ENCODE measurements at places on chromosomes 5 and 9. TPM values are rescaled to one million over a fixed set of nuclear protein-coding genes. Genes with fewer than 3 reads are reported as not detected.
A peak's percentile ranks its signal among the peaks of the same experiment; 100 is the strongest.

The HAND1 gene
- total RNA-seq = not detected

- peak; percentile 9 for DNase-seq
- H3K27ac ChIP-seq = no peak overlapping the region
- H3K4me1 ChIP-seq = no peaks in the 10 kb centered on the region
- H3K36me3 ChIP-seq = no peaks in the 10 kb centered on the region
- H3K4me3 ChIP-seq = no peak overlapping the region
Measured at GRCh38 chr9:108049026-108049607, 559.5 kb upstream of the KLF4 start.

- no peak overlapping the region for H3K4me3 ChIP-seq
- DNase-seq = no peak
- no peak overlapping the region for H3K27ac ChIP-seq
- H3K4me1 ChIP-seq = peaks cover 34% of the 10 kb centered on the region
Measured at GRCh38 chr9:2216591-2216990, 201.4 kb downstream of the SMARCA2 start.

DNA sequence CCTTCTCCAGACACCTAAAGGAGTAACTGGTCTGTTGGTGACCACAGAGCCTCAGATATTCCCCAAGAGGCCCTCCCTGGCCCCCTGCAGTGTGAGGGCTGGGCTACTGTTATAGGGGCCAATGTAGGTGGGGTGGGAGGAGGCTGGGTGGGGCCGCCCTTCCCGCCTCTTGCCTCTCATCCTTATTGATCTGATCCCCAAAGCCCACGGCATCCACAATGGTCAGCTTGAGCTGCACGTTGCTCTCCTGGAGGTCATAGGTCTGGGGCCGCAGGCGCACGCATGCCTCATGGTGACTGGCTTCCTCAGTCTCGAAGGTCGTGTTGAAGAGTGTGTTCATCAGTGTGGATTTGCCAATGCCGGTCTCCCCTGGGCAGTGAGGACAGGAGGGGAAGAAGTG, 13.0 kb downstream of the SEPTIN8 start:
- no peaks in the 10 kb centered on the region for H3K4me1 ChIP-seq
- H3K27me3 ChIP-seq = no peaks in the 10 kb centered on the region
- H3K4me3 ChIP-seq = no peak overlapping the region
- DNase-seq = no peak

DNA sequence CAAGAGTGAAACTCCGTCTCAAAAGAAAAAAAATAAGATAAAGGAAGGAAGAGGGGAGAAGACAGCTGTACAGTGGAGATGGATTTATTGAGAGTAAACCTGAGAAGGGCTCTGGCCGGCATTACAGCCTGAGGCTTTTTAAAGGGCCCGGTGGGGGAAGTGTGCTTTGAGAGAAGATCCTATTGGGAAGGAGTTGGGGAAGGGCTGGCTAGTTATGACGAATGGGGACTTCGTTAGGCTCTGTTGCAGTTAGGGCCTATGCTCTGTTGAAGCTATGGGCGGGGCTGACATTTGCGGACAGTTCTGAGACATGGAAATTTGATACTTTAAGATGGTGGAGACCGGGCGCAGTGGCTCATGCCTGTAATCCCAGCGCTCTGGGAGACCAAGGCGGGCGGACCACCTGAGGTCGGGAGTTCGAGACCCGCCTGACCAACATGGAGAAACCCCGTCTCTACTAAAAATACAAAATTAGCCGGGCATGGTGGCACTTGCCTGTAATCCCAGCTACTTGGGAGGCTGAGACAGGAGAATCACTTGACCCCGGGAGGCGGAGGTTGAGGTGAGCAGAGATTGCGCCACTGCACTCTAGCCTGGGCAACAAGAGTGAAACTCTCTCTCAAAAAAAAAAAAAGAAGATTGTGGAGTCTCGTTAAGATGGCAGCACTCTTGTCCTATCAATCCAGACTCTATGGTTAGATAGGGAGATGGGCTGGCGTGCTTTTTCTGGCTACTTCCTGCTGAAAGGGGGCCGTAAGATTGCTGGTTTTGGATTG, 33.2 kb downstream of the C9orf50 start:
- H3K4me3 ChIP-seq = no peak overlapping the region
- peaks cover 17% of the 10 kb centered on the region for H3K4me1 ChIP-seq
- H3K27ac ChIP-seq = no peak overlapping the region

DNA sequence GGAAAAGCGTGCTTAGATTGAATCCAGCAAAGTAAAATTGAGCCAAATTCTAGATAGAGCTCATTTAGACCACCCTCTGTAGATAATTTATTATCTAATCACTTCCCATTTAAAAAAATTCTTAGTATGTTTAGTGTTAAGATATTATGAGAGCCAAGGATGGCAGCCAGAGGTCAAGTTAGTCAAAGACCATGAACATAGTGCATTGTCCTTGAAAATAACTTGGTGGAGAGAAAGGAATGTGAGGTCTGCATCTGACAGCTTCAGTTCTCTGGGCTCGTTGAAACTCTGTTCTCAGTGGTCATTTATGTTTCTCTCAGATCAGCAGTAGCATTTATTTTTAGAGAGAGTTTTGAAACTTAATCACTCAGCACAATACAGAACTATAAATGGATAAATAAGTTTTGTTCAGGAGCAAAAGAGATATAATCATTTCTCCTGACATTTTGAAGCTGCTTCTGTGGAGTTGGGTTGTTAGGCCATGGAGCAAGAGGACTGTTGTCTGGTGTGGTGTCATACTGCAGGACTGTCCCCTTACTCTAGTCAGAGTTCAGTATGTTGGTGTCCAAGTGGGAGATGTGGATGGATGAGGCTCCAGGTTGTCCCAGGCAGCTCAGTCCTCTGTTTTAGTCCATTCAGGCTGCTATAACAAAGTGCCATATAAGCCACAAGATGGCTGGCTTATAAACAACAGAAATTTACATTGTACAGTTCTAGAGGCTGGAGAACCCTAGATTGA, 337.7 kb downstream of the FBXL7 start:
- H3K4me3 ChIP-seq = no peak overlapping the region
- no peaks in the 10 kb centered on the region for H3K4me1 ChIP-seq
- H3K36me3 ChIP-seq = no peaks in the 10 kb centered on the region
- no peak for DNase-seq

The TPPP gene
- total RNA-seq = 0.09 TPM

The TRIM14 gene
- 5.4 TPM for total RNA-seq

DNA sequence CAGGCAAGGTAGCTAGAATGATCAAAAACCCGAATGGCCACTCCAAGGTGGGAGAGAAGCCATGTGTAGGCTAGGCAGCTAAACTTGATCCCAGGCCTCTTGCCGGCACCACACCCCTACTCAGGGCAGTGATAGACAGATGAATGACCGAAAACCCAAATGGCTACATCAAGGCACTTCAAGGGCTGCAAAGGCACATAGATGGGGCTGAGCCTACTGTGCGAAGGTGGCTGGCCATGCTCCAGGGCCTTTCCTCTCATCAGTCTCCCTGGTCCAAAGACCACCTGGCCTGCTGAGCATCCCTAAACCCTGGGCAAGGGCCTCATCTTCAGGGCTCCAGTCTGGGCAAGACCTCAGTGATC, 3.7 kb upstream of the TIFAB start:
- H3K4me3 ChIP-seq = no peak overlapping the region
- H3K36me3 ChIP-seq = no peaks in the 10 kb centered on the region
- H3K27me3 ChIP-seq = peaks cover 35% of the 10 kb centered on the region
- H3K27ac ChIP-seq = no peak overlapping the region

GRCh38 chr5:64207978-64208377, 42.3 kb downstream of the RNF180 start:
- peak; percentile 30 for DNase-seq
- H3K36me3 ChIP-seq = no peaks in the 10 kb centered on the region
- no peak overlapping the region for H3K4me3 ChIP-seq
- no peaks in the 10 kb centered on the region for H3K4me1 ChIP-seq

- no peak overlapping the region for H3K4me3 ChIP-seq
- no peaks in the 10 kb centered on the region for H3K36me3 ChIP-seq
- H3K27me3 ChIP-seq = no peaks in the 10 kb centered on the region
- peaks cover 17% of the 10 kb centered on the region for H3K4me1 ChIP-seq
- DNase-seq = no peak
Measured at GRCh38 chr9:77472646-77473045, 175.5 kb downstream of the GNA14 start.

- peaks cover 13% of the 10 kb centered on the region for H3K27me3 ChIP-seq
- no peaks in the 10 kb centered on the region for H3K4me1 ChIP-seq
- DNase-seq = no peak
- no peak overlapping the region for H3K4me3 ChIP-seq
Measured at GRCh38 chr5:147168578-147169327, 66.1 kb upstream of the STK32A start.

The KCNIP1 gene
- total RNA-seq = 3.6 TPM

GRCh38 chr5:174827558-174827957, 103.2 kb downstream of the MSX2 start:
- peaks cover 7% of the 10 kb centered on the region for H3K27me3 ChIP-seq
- H3K4me1 ChIP-seq = no peaks in the 10 kb centered on the region
- no peak for DNase-seq

GRCh38 chr5:101505891-101506570, 602.9 kb upstream of the ST8SIA4 start:
- H3K27ac ChIP-seq = no peak overlapping the region
- H3K36me3 ChIP-seq = no peaks in the 10 kb centered on the region
- H3K27me3 ChIP-seq = no peaks in the 10 kb centered on the region

- no peak for DNase-seq
- no peaks in the 10 kb centered on the region for H3K36me3 ChIP-seq
- peak overlapping the region; percentile 78 for H3K27ac ChIP-seq
- no peaks in the 10 kb centered on the region for H3K27me3 ChIP-seq
- peaks cover 38% of the 10 kb centered on the region for H3K4me1 ChIP-seq
- H3K4me3 ChIP-seq = no peak overlapping the region
Measured at GRCh38 chr9:134553996-134554372, 87.6 kb upstream of the COL5A1 start.

The SPATA31A3 gene
- not detected for total RNA-seq

DNA sequence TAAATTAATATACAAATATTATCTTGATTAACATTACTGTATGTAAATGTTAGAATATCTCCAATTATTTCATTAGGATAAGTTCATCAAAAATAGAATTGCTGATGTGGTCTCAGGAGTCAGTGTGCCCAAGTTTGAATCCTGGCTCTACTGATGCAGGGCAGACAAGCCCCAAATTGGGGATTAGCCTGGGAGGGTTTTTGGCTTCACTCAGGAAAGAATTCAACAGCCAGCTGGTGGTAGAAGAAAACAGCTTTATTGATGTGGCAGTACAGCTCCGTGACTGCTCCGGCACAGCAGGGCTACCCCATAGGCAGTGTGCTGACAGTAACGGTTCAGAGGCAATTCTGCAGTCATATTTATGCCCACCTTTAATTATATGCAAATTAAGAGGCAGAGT, 32.5 kb downstream of the COL27A1 start:
- no peaks in the 10 kb centered on the region for H3K27me3 ChIP-seq
- H3K36me3 ChIP-seq = peaks cover 4% of the 10 kb centered on the region
- no peaks in the 10 kb centered on the region for H3K4me1 ChIP-seq
- DNase-seq = peak; percentile 26
- no peak overlapping the region for H3K27ac ChIP-seq

DNA sequence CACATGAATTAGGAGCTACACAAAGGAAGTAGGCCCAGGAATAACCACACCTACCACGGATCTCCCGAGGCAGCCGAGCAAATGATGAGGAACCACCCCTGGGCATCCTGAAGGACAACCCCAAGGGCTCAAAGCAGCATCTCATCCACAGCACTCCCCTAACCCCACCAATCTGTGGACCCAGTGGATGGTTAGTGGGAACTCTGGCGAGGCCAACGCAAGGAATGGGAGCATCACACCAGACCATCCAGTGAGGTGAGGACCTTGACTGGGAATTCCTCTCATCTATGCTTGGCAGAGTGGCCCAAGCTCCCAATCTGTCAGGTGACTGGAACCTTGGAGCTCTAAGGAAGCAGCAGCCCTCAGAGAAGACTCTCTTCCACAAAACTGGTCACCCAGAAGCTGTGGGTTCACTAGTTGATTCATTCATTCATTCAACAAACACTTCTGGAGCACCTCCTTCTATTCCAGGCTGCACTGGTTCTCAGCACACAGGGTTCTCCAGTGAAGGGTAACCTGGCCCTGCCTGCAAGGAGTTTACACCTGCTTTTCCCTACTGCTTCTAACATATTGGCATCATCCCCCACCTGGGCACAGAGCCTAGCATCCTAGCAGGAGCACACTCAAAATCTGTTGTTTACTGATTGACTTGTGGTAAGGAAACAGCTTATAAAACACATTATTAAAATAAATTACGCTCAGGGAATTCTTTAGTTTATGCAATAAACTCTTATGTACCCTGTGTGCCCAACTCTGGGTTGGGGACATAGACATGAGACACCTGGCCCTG, 4.9 kb downstream of the ACSL6 start:
- H3K4me1 ChIP-seq = no peaks in the 10 kb centered on the region
- no peak overlapping the region for H3K4me3 ChIP-seq
- peaks cover 13% of the 10 kb centered on the region for H3K27me3 ChIP-seq

The SLC6A19 gene
- not detected for total RNA-seq

GRCh38 chr5:128408622-128409021, 129.4 kb downstream of the FBN2 start:
- H3K36me3 ChIP-seq = no peaks in the 10 kb centered on the region
- H3K4me3 ChIP-seq = no peak overlapping the region
- no peaks in the 10 kb centered on the region for H3K27me3 ChIP-seq
- DNase-seq = no peak
- H3K27ac ChIP-seq = no peak overlapping the region

DNA sequence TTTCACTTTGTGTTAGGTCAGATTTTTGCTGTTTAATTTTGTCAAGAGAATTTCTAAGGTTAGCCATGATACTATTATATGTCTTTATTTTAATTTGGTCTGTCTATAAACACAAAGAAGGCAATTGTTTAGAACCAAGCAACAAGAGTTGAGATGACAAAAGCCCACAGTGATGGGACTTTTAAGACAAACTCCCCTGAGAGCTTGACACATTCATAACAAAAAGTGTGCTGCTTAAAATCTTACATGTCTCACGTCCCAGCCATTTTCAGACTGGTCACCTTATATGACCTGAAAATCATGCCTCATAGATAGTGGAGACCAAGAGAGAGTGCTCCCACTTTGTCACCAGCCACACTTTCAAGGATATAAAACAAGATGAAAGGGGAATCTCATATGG, 21.6 kb upstream of the NNT start:
- no peaks in the 10 kb centered on the region for H3K36me3 ChIP-seq
- H3K27ac ChIP-seq = no peak overlapping the region
- no peak overlapping the region for H3K4me3 ChIP-seq
- H3K27me3 ChIP-seq = no peaks in the 10 kb centered on the region
- H3K4me1 ChIP-seq = no peaks in the 10 kb centered on the region
- no peak for DNase-seq

- no peak overlapping the region for H3K27ac ChIP-seq
- H3K4me3 ChIP-seq = no peak overlapping the region
- H3K4me1 ChIP-seq = no peaks in the 10 kb centered on the region
- DNase-seq = no peak
- H3K27me3 ChIP-seq = no peaks in the 10 kb centered on the region
Measured at GRCh38 chr5:103774721-103775120, 212.1 kb upstream of the NUDT12 start.

DNA sequence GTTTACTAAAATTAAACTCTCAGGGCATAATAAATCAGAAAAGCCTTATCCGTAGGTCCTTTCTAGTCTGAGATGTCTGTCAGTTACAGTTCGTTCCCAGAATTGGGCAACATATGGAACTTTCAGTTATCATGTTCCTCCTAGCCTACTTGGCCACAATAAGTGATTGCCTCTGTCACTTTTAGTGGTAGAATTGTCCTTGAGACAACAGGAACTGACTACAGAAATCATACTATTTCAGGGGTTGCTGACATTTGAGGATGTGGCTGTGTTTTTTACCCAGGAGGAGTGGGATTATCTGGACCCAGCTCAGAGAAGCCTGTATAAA, 956 bp downstream of the ZNF189 start:
- no peak overlapping the region for H3K27ac ChIP-seq
- H3K4me1 ChIP-seq = peaks cover 4% of the 10 kb centered on the region
- no peak for DNase-seq
- no peaks in the 10 kb centered on the region for H3K27me3 ChIP-seq

All from A673 (cell line).